ENCODE measurements at places on chromosomes 2 and 18.

GRCh38 chr2:138090330-138090729 lies 126.1 kb downstream of the HNMT start:
- no peak for DNase-seq

GRCh38 chr2:557635-558301 lies 119.4 kb downstream of the TMEM18 start:
- no peak for DNase-seq

DNA sequence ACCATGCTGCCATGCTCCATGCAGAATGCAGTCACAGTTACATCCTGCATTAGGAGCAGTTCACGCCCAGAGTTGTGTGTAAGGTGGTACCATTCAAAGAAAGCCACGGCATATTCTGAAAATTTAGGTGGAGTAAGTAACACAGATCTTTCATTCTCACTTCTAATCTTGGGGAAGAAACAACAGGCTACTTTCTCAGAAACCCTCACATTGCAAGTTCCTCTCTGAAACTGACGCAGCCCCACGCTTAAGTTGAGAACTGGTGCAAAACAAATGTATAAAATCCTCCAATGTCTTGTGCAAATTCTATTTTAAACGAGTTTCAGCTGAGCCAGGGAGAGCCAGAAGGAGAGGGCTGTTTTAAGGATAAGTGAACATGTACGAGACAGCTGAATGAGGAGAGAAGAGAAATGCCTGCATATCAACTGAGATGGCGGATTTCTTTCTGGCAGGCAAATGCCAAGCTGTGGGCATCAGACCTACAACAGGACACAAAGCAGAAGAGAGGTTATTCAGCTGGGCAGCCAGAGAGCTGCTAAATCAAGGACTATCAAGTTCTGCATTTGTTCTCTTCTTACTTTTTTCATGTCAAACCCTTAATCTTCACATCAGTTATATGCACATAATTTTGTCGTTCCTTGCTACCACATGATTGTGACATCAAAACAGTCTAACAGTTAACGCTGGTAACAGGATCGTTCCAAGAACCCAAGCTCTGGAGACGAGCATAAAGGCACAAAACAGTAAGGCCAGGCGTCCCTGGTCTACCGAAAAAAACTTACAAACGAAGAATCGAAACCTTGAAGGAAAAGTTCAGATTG lies 6.4 kb downstream of the ARL4C start:
- no peak for DNase-seq

GRCh38 chr2:74959106-74959751 lies 786 bp downstream of the POLE4 start:
- no peak for DNase-seq

GRCh38 chr2:17847236-17847635 lies 31.0 kb downstream of the MSGN1 start:
- DNase-seq, result no peak

DNA sequence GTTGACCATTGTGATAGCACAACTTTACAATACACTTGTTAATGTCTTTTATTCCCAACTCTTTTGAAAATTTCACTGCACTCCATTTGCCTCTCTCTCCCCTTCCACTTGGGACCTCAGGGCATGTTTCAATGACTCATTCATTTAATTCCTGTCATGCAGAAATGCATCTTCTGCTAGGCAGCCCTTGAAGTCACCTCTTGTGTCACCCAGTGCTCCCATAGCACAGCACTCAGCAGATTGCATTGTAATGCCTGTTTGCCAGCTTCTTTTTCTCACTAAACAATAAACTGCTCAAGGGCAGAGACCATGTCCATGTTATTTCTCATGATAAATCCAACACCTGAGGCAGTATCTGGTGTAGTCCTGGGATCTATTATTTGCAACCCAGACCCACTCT lies 85.9 kb upstream of the ACSL3 start:
- DNase-seq, result no peak

- DNase-seq, result no peak
Observed at GRCh38 chr2:233241803-233242202, 9.7 kb upstream of the ATG16L1 start.

DNA sequence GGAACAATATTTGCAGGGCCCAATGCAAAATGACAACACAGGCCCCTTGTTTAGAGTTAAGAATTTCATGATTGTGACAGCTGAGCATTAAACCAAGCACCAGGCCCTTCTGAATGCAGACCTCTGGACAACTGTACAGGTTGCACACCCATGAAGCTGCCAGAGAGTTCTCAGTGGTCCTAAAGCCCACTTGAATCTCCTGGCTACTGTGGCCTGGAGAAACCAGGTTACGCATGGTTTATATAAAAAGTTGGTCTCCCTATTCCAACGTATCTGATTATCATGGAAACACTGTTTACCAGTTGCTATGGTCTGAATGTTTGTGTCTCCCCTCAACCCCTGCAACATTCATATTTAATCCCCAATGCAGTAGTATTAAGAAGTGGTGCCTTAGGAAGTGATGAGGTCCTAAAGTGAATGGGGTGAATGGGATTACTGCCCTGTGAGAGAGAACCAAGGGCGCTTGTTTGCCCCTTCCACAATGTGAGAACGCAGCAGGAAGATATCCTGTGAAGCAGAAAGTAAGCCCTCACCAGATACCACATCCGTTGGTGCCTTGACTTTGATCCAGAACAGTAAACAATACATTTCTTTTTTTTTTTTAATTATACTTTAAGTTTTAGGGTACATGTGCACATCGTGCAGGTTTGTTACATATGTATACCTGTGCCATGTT lies 48.0 kb upstream of the ANXA4 start:
- DNase-seq, result no peak

GRCh38 chr18:79395761-79396404 lies at the start of gene NFATC1:
Gene NFATC1, plus strand, starts transcription at chr18:79395930. Its CDS starts 295 bp downstream, at chr18:79396225.
- no peak for DNase-seq

DNA sequence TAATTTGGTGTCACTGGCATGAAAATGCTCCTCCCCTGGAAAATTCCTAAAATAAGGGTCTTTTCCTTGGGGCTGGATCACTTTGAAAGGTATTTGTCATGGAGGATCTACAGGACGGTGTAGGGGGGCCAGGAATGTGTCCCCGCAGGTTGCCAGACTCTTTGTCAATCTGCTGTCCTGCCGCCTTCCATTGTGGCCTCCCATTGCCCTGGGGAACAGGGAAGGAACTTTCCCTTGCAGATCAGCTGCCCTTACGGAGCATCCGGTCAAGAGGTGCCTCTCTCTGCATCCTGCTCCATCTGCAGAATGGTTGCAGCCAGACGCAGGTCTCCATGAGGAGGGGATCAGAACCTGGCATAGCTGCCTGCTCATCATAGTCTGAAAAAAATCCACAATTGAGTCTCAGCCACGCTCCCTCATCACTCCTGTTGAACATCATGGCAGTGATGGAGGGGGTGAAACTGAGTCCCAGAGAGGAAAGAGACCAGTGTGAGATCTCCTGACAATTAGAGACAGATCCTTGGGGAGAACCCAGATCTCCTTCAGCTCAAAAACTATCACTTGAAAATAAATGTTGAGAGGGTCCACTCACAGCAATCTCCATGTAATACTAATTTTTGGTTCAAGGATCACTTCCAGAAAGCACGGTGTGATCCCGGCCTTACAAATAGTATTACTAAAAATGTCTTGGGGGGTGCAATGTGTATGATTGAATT lies 244.8 kb downstream of the MYCN start:
- DNase-seq, result no peak

DNA sequence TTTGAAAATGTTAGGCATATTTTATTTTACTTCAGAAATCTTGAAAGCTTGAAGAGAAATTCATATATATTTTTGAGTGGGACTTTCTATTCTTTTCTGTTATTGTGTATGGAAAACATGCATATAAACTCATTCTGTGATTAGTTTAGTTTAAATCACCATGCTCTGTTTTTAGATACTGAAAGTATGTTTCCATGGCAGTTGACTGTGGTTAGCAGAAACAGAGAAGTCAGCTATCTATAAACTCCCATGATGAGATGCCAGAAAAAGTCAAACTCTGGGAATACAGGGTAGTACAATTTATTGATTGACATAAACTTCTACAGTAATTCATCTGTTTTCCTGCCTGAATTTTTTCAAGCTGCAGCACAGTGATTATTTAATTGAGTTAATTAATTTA lies 905.3 kb upstream of the VRK2 start:
- no peak for DNase-seq

- peak; percentile 5 for DNase-seq
Observed at GRCh38 chr2:73896362-73897239, 3.8 kb downstream of the ACTG2 start.

- DNase-seq, result no peak
Observed at GRCh38 chr2:162060532-162060931, 13.5 kb downstream of the DPP4 start.

DNA sequence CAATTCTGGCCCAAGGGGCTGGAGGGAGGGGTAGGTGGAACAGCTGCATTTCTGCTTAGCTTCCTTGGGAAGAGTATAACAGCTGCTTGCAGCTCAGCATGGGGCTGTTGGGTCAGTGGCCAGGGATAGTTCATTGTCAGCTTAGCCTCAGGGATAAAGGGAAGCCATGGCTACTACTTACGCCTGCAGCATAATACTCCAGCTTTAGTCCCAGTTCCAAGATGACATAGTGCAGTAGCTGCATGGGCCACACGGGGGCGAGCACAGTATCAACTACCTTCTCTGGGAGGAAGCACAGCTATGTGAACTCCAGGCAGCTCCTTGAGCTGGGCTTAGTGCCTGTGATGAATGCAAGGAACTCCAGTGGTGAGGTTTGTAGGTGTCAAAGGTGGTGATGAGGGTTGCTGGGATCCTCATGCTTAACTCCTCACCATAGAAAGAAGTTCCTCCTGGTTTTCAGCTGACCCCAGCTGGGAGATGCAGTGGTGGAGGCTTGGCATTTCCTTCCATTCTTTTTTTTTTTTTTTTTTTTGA lies 35.4 kb upstream of the RHOB start:
- DNase-seq, result peak; percentile 26

DNA sequence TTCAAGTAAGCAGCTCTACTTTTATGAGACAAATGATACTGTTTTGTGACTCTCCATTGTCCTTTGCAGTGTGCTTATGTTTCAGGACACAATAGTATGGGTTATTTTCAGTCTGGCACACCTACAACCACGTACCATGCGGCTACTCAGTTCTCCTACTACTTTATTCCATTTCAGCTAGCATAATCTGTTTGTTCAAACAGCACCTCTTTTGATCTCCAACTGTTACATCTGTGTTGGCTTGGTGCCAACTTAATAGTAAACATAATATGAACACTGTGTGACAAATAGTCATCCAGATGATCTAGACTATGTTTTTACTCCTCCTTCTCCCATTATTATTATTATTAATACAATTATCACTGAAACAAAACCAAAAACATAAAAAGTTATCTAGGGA lies 40.5 kb downstream of the MYO3B start:
- DNase-seq, result no peak

DNA sequence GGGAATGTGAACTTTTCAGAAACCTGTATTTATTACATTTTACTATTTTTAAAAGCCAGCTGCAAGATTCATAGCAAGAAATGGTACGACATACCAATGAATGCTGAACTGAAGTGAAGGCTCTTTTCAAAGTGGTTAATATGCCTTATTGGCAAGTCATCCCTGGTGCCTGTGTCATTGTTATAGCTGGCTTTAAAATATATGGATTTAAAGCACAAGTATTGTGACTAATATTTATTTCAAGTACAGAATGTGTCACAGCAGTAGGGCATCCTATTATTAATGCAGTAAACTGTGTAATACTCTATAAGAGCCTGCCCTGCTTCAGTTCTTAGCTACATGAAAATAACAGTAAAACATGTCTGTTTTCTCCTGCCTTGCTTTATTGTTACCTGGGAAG lies 10.8 kb downstream of the TSHZ1 start:
- DNase-seq, result no peak
